ENCODE measurements at places on chromosomes 1 and 21. TPM values are rescaled to one million over a fixed set of nuclear protein-coding genes. Genes with fewer than 3 reads are reported as not detected.
A peak's percentile ranks its signal among the peaks of the same experiment; 100 is the strongest.

LPGAT1 gene
- 83.8 TPM for total RNA-seq

PDPN gene
- not detected for total RNA-seq

VASH2 gene
- 1.9 TPM for total RNA-seq

SPATA6 gene
- 0.55 TPM for total RNA-seq

DNA sequence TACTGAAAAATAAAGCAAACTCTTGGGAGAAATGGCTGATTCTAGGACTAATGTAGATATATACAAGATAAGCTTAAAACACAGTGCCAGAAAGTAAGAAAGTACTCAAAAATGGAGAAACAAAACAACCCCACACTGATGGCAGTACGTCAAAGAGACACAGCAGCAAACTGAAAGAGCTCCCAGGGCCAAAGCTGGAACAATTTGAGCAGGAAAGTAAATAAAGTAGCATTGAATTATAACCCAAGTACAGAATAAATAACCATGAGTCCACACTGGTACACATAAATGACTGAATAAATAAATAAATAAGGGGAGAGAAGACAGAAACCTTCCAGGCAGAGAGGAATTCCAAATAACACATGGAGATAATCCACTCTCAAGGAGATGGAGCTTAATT is 120.9 kb downstream of the GLUL start:
- DNase-seq = no peak

DNA sequence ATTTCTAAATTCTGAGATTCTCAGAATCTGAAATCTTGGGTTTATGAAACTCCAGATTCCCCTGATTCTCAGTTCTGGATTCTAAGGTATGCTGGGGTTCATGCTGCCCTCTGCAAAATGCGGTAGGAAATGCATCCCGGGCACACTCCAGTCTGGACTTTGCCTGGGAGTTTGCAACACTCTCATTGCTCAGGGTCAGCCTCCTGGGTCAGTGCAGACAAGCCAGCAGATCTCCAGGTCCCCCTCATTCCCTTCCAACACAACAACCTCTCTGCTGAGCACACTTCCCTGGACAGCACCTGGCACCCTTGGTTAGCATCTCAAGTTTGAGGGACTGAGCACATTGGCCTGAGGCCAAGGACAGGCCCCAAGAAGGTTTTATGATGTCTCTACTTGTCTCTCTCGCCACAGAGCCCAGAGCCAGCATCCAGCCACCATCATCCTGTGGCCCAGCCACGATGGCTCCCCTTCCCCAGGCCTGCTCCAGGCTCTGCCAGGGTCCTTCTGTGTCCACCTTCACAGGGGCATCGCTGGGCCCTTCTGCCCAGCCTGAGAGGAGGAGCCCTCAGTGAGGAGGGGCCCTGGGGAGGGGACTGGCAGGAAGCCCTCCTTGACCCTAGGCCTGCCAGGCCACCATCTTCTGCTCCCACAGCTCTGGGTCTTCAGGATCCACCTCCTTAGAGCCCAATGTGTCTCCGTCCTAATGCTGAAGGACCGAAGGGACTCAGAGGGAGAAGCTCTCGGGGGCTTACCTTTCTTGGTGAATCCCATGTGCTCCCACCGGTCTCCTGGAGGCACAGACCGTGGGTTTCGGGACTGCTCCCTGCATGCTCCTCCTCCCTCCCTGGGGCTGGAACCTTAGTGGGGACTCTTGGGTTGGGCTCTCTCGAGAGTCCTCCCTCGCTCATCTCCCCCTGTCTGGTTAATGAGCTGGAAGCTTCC is 550.7 kb downstream of the PTPRU start:
- DNase-seq = no peak

GRCh38 chr1:156291226-156292061 is 4.0 kb downstream of the GLMP start:
- no peak for DNase-seq

DNA sequence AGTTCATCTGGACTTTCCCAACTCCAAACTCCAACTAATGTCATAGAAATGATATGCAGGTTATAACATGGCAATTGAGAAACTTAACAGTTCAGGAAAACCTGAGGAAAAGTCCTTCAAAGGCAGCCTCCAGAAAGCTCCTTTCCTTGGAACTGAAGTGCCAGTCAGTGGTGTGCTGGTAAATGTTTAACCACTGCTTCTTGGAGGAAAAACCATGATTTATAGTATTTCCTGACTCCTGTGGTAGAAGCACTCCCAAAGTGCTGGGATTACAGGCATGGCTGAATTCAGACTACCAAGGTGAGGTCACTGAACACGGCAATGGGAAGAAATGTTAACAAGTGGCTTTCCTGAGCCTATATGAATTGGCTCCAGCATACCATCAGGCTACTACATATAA is 26.7 kb upstream of the ZNHIT6 start:
- no peak for DNase-seq

GRCh38 chr1:166814611-166815010 is 24.7 kb upstream of the POGK start:
- DNase-seq = peak; percentile 5

DNA sequence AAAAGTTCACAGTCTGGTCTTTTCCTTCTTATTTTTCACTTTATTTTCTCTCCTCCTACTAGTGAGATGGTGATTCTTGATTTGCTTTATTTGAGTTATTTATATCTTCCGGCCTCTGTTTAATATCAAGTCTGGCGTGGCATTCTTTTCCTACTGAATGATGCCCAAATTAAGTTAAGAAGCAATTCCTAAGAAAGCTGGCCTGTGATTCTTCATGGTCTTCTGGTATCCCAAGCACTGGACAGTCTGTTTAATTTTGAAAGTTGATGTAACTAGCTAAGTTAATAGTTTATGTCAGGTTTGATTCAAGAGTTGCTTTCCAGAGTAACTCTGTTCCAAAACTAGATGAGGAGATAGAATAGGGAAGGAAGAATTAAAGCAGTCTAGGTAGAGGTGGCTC is 9.2 kb upstream of the ENAH start:
- no peak for DNase-seq

DNA sequence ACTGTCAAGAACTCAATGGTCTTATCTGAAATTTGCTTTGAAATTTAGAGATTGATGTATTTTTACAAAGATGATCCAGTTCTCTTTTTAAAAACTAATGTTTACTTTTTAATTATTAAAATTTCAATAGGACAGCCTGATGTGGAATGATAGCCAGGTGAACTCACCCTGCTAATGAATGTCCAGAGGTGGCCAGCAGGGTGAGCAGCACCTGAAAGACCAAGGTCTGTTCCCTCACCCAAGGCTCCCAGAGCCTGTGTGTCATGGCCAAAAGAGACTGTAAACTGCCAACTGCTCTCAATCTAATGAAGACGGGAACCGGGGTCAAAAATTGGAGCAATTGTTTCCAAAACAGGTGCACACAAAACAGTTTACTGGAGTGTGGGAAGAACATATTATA is 340.4 kb downstream of the DISC1 start:
- DNase-seq = no peak

DNA sequence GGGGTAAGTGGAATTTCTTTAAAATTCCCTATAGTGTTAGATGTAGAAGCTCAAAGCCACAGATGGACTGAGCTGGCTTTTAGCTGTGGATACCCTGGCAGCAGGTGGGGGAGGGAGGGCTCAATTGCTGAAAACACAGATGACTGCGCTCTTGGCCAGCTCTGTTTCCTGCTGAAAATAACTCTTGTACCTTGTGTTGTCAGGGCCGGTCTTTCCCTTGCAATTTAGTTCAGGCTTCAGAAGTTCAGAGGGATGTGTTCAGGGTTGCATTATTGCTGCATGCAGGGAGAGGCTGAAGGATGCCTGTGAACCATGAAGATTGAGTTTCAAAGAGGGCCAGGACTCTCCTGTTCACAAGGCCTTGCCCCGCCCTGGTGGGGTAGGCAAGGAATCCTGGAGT is 58.1 kb upstream of the GCLM start:
- DNase-seq = no peak

DNA sequence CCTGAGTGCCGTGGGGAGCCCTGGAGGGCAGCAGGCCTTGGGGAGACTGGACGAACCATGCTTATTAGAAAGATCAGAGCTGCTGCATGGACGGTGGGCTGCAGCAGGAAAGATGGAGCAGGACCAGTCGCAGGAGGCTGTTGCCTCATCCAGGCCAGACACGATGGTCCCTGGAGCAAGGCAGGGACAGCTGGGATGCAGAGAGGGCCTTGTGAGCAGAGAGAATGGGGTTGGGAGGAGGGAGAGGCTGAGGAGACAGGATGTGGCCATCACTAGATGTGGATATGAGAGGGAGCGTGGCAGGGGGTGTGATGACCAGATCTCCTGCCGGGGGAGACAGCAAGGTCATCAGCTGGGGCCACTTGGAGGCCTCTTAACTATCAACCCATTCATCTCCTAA is 727.6 kb downstream of the PTPRU start:
- no peak for DNase-seq

GRCh38 chr21:24514081-24514733 is 1093.1 kb downstream of the MRPL39 start:
- DNase-seq = no peak

GRCh38 chr1:67734323-67734690 is 49.3 kb downstream of the GADD45A start:
- DNase-seq = no peak

DNA sequence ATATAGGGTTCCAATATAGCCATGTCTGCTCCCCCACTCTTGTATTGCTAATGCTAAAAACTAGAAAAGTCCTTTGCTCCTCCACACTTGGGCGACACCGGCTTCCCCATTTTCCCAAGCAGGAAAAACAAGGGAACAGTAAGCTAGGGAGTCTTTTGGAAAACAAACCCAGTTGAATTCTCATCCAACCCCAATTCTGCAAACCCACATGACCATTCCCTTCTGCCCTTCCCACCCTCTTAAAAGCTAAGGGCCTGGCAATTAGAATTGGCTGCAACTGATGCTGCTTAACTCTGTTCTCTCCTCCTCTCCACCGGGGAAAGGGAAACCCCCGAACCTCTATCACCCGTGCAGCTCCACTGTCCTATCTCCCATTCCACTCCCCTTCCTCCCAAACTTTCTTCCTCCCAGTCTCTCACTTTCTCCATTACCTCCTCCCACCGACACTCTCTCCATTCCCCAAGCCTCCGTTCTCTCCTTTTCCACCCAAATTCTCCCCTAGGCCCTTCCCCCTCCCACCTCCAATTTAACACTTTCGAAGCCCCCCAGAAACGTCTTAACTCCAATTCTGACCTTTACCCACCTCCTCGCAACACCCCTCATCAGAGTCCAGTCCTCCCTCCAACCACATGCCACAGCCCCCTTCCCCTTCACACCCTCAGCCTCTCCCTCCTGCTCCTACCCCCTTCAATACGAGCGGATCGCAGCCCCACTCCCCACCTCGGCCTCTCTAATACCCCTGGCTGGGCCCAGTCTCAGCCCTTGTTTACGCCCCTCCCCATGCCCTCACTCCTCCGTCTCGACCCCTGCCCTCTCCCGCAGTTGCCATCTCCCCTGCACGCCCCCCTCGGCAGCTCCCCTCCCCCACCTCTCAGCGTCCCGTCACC is 701 bp downstream of the DEDD start:
- peak; percentile 52 for DNase-seq

All from A172 (cell line).